ENCODE measurements at places on chromosomes 7 and 10. TPM values are rescaled to one million over a fixed set of nuclear protein-coding genes. Genes with fewer than 3 reads are reported as not detected.

- no peaks in the 10 kb centered on the region for H3K4me1 ChIP-seq
- no peaks in the 10 kb centered on the region for H3K36me3 ChIP-seq
- H3K27ac ChIP-seq = no peak overlapping the region
- H3K4me3 ChIP-seq = no peak overlapping the region
Observed at GRCh38 chr10:121096617-121097431, 245.7 kb downstream of the WDR11 start.

Gene CALY
- polyA plus RNA-seq = 0.07 TPM

DNA sequence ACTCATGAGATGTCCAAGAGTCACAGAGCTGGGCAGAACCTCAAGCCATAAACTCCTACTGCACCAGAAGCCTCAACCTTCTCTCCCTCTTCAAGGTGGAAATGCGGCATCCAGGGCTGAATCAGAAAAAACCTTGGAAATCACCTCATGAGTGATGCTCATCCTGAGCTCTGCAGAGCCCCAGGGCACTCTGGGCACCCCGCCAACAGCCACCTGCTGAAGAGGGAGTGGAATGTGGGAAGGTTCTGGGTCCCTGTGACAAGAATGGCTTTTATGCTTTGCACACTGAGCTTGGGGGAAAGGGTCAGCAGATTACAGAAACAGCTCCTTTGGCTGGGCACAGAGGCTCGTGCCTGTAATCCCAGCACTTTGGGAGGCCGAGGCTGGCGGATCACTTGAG, 18.8 kb downstream of the NUDT1 start:
- H3K4me3 ChIP-seq = no peak overlapping the region
- peaks cover 19% of the 10 kb centered on the region for H3K36me3 ChIP-seq
- no peak overlapping the region for H3K27ac ChIP-seq
- H3K27me3 ChIP-seq = no peaks in the 10 kb centered on the region
- no peak for DNase-seq
- H3K4me1 ChIP-seq = no peaks in the 10 kb centered on the region

DNA sequence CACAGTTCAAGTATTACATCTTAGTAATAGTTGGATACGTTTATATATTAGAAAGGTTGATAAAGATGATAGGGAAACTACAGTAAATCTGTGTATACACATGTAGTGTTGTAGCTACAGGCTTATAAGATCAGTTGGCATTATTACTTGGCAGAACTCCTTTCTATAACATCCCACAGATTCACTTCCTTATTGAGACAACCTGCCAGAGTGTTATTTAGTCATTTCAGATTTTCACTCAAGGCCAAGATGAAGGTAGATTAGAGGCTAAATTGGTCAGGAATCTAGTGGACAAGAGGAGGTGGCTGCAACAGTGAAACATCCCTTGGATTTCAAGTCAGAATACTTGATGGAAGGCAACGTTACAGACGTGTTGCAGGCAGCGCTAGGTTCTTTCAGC, 63.0 kb downstream of the PAPSS2 start:
- DNase-seq = no peak
- no peak overlapping the region for H3K27ac ChIP-seq
- no peaks in the 10 kb centered on the region for H3K4me1 ChIP-seq
- H3K36me3 ChIP-seq = peaks cover 16% of the 10 kb centered on the region
- H3K4me3 ChIP-seq = no peak overlapping the region

DNA sequence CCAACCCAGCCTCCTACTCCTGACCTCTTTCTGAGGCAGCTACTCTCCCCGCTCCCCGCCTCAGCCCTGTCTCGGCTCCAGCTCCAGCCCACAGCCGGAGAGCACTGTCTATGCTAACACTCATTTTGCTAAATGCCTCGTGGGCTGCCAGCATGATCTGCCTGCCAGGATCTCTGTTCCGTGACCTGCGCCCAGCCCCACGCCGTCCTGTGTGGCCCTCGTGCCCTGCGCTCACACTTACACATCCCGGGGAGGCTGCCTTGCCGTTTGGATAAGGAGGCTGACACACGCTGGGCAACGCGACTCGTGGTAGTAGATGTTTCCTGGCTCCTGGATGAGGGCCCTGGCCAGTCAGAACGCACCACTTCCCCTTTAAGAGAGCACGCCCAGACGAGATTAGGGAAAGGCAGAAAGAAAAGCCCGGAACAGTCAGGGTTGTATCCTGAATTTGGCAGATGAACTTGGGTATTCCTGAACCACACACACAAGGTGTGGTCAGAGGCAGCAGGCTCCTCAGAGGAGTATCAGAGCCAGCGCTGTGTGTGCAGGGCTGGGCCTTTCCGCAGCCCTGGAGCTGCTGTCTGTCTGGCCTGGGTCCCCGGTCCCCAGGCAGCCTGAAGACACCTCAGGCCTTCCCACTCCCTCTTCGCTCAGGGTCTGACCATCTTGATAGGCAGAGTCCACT, 97.7 kb upstream of the EFCAB10 start:
- H3K27ac ChIP-seq = peak overlapping the region; percentile 71
- peaks cover 77% of the 10 kb centered on the region for H3K4me1 ChIP-seq
- no peaks in the 10 kb centered on the region for H3K36me3 ChIP-seq
- DNase-seq = no peak

- DNase-seq = no peak
- no peaks in the 10 kb centered on the region for H3K27me3 ChIP-seq
- H3K36me3 ChIP-seq = no peaks in the 10 kb centered on the region
- no peak overlapping the region for H3K27ac ChIP-seq
Observed at GRCh38 chr10:101967119-101967518, 88.9 kb downstream of the ARMH3 start.

DNA sequence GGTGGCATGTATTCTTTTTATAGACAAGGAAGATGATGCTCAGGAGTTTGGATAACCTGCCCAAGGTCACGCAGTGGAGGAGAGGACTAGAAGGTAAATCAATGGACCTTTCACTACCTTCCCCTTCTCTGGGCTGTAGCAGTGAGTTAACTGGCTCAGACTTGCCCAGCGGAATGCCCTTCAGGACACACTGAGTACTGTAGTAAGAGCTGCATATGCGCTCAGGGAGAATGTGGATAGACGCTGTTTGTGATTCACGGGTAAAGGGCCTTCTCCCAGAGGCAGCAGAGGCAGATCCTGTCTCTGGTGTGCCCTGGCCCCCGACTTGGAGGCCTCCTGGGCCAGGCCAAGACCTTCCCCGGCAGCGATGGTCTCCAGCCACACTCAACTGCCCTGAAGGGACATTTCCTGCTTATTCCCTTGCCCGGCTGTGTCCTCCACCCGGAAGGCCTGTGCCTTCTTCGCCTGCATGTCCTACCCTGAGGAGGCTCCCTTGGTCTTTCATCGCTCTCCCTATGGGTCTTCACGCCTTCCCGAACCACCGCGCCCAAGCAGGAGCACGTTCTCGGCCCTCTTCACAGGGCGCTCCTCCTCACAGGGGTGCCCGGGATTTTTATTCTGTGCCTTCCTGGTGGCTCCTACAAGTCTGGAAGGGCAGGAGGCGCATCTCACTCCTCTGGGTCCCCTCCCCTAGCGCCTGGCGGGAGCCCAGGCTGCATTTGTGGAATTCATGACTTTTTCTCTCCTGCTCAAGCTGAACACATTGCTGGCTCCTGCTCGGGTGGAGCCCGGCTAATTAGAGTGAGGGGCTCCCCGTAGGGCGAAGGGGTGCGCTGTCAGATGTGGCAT, 1.8 kb upstream of the IKZF1 start:
- H3K36me3 ChIP-seq = no peaks in the 10 kb centered on the region
- H3K4me1 ChIP-seq = peaks cover 9% of the 10 kb centered on the region
- H3K4me3 ChIP-seq = no peak overlapping the region

GRCh38 chr7:85997515-85997914, 646.2 kb upstream of the GRM3 start:
- H3K36me3 ChIP-seq = no peaks in the 10 kb centered on the region
- no peak overlapping the region for H3K27ac ChIP-seq

GRCh38 chr10:104449391-104449790, 95.8 kb downstream of the CFAP58 start:
- no peak overlapping the region for H3K4me3 ChIP-seq
- no peaks in the 10 kb centered on the region for H3K27me3 ChIP-seq
- DNase-seq = no peak
- H3K4me1 ChIP-seq = no peaks in the 10 kb centered on the region
- H3K27ac ChIP-seq = no peak overlapping the region
- H3K36me3 ChIP-seq = no peaks in the 10 kb centered on the region

GRCh38 chr10:113897693-113898618, 43.5 kb downstream of the NHLRC2 start:
- H3K36me3 ChIP-seq = peaks cover 28% of the 10 kb centered on the region
- no peak overlapping the region for H3K27ac ChIP-seq
- DNase-seq = no peak
- no peaks in the 10 kb centered on the region for H3K27me3 ChIP-seq

Gene STK17A
- 3.0 TPM for polyA plus RNA-seq

DNA sequence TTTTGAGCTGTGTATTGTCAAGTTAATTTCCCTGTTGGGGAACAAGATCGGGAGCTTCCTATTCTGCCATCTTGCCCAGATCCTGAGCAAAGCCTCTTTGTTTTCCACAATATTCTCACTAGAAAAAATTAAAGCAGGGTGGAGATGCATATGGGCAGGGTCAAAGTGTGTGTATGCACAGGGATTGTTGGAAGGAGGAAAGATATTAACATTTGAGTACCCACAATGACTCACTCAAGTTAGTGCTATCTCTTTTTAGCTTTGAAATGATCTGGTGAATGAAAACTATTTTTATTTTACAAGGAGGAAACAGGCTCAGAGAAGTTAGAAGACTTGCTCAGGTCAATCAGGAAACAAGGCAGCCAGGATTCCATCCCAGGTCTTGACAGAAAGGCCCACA, 6.7 kb upstream of the BTBD16 start:
- no peak overlapping the region for H3K27ac ChIP-seq
- no peak overlapping the region for H3K4me3 ChIP-seq
- no peaks in the 10 kb centered on the region for H3K36me3 ChIP-seq
- no peak for DNase-seq
- H3K4me1 ChIP-seq = no peaks in the 10 kb centered on the region

DNA sequence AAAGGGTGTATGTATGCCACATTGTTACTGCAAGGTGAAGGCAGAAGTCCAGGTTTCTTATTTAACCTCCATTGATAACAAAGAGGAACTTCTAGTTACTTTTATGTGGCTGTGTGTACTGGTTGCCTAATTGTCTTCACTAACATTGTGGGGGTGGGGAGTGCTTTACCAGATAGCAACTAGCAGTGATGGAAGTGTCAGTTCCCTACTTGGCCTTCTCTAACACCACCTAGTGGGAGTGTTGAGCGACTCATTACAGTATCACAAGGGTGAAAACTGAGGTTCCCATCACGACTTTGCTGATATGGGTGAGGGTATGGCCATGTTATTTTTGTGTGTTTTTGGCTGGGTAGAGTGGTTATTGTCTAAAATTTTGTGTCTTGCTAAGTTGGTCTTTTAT, 274.4 kb downstream of the THSD7A start:
- no peak for DNase-seq
- H3K4me1 ChIP-seq = peaks cover 3% of the 10 kb centered on the region
- no peak overlapping the region for H3K27ac ChIP-seq
- no peaks in the 10 kb centered on the region for H3K27me3 ChIP-seq
- no peak overlapping the region for H3K4me3 ChIP-seq

Gene KNDC1
- polyA plus RNA-seq = 0.53 TPM
